8988T (cell line): ENCODE measurements at places on chromosomes 6 and 20.

- DNase-seq = no peak
Observed at GRCh38 chr20:47747669-47748031, 37.6 kb downstream of the SULF2 start.

DNA sequence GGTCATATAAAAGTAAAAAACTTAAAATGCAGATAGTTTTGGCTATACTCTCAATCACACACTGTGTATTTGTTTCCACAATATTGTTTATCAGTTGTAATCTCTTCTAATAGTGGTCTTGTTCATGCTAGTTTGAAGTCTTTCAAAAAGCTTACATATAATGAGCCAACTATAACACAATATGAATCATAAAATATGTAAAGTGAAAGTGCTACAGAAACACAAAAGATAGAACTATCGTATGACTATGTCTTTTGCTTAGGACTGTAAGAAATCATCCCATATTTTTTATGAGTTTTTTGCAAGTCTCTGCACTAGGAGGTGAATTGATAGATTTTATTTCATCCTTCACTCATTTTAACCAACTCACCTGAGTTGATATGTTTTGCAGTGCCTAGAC is 136.0 kb downstream of the MMUT start:
- no peak for DNase-seq

DNA sequence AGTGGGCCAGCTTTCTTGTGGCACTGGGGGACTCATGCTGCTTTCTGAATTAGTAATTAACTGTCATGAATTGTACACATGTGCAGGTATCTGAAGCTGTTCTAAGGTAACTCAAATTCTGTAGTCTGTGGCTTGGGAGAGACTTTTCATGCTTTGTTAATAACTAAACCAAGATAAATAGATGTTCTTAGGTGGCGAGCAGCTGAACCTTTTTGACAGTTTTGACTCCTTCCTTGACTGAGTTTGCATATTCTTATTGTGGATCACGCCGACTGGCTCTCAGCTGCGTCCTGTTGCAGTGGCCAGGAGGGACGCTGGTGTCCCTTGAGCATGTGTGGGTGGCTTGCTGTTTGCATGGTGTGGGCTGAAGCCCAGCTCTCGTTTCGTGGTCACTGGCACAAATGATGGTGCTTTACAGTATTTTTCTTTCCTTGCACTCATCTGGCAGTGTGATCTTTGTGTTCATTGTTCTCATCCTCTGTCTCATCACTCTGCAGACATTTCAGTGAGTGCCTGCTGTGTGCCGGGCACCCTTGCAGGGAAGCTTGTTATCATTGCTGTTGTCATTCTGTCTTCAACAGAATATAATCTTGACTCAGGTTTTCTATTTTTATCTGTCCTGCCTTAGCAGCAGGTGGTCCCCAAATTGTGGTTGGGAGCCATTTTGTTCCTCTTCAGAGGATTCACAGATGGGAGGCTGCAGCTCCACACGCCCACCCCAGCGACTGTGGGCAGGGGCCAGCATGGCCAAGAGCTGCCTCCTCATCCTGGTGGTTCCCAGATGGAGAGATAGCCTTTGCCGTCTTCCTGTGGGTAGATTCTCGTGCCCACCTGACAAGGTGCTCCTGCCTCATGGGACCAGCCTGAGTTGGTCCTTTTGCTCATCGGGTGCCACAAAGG is 39.6 kb downstream of the DUSP22 start:
- DNase-seq = no peak

DNA sequence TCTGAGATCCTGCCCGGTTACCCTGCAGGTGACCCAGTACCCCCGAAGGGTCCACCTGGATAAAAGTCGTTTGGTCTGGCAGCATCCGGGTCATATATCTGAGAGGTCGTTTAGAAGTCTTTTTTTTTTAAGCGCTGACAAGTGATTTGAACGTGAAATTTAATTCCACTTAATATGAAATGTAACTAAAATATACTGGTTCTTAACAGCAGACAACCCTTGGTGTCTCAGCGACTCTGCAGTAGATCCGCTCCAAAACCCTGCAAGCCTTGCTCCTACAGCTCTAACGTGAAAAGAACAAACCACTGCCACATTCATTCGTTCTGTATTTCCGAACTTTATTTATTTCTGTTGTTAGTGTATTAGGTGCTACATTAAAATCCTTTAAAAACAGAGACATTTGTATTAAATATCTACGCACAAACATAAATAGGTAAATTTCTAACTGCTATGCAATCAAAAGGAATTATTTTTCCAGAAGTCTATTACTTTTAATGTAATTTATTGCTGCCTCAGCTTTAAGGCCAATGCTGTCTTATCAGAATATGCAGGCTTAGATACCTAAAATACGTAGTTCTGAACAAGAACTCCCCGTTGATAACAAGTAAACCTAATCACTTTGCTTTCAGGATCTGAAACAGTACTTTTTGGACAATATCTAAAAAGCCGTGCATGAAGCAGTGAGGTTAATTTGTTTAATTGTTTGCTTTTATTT is 33.5 kb upstream of the TCF21 start:
- DNase-seq = no peak

- DNase-seq = no peak
Observed at GRCh38 chr6:169407325-169407724, 153.7 kb upstream of the THBS2 start.
